ENCODE measurements at places on chromosomes 1 and 21.

DNA sequence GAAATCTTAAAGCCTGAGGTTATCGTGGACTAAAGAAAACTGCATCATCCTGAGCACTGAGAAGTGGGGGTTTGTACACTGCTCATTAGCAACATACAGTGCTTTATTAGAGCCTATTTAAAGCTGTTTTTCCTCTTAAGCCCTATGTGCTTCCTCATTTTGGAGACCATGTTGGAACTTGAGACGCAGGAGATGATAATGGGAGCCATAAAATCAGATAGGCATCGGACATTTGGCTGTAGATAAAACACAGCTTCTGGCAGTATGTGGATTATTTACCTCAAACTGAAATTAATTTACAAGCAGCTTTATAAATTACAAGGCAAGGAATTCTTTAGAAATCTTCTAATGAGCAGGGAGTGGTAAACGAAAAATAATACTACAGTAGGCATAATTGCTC, 147.7 kb upstream of the IVNS1ABP start:
- no peak for DNase-seq

GRCh38 chr1:247102381-247102780, 1.8 kb downstream of the ZNF669 start:
- no peak for DNase-seq

DNA sequence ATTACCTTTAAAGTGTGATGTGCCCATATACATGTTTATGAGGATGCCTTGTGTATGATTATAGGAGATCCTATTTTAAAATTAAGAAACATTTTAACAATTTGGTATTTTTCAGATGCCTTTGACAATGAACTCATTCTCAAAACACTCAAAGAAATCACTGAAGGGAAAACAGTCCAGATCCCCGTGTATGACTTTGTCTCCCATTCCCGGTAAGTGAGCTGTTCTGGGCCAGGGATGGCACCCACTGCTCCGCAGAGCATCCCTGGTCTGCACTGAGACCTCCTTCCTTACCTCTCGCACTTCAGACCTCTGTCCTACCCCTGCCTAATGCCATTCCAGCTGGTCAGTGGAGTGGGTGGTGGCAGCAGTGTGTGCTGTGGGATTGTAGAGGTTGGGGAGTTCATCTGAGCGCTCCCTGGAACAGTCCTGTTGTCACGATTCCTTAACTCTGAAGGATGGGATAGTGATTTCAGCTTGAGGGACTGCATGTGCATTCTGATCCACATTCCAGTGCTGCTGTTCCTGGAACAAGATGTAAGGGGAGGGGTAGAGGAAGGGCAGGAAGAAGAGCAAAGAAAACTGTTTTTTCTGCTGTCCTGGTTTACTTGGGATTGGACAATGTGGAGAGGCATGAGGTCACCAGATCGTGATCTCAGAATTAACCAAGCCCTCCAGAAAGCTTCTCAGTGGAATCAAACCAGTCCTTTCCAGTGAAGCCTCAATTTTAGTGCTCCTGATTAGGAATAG, 63.9 kb downstream of the UCK2 start:
- no peak for DNase-seq

DNA sequence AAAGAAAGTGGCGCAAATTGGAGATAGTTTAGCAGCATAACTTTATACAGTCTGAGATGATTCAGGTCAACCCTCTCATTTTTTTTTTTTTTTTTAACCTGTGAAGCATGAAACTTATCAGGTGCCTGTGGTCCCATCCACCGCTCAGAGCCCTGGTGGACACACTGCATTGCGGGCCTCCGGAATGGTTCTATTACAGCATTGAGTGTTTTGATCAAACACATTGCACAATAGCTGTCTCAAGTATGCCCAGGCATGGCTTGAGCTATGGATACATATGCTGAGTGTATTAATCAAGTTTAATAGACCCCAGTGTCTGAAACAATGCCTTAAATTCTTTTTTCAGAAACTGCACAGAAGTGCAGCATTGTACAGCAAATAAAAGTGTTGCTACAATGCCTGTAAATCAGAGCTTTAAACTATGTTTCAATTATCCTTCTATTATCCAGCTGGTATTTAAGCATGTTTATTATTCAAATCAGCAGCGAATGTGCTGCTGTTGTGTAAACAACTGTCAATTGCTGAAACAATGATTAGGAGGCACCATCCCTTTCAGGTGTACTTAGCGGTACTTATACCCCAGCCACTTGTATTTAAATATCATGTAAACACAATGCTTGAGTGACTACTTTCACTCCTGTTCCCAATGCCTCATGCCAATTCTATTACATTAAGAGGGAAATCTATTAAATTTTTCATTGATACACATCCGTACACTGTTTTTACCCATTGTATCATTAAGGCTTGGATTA, 456.6 kb downstream of the RPS6KC1 start:
- no peak for DNase-seq

DNA sequence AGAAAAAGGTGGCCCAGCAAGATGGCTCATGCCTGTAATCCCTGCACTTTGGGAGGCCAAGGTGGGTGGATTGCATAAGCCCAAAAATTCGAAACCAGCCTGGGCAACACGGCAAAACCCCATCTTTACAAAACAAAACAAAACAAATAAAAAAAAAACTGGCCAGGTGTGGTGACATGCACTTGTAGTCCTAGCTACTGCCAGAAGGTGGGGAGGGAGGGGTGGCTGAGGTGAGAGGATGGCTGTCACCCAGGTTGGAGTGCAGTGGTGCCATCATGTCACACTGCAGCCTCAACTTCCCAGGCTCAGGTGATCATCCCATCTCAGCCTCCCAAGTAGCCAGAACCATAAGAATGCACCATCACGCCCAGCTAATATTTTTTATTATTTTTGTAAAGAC, 22.8 kb downstream of the RERE start:
- DNase-seq = no peak

- DNase-seq = no peak
These were observed 133.1 kb downstream of the SMYD3 start for GRCh38 chr1:246373828-246374569.

DNA sequence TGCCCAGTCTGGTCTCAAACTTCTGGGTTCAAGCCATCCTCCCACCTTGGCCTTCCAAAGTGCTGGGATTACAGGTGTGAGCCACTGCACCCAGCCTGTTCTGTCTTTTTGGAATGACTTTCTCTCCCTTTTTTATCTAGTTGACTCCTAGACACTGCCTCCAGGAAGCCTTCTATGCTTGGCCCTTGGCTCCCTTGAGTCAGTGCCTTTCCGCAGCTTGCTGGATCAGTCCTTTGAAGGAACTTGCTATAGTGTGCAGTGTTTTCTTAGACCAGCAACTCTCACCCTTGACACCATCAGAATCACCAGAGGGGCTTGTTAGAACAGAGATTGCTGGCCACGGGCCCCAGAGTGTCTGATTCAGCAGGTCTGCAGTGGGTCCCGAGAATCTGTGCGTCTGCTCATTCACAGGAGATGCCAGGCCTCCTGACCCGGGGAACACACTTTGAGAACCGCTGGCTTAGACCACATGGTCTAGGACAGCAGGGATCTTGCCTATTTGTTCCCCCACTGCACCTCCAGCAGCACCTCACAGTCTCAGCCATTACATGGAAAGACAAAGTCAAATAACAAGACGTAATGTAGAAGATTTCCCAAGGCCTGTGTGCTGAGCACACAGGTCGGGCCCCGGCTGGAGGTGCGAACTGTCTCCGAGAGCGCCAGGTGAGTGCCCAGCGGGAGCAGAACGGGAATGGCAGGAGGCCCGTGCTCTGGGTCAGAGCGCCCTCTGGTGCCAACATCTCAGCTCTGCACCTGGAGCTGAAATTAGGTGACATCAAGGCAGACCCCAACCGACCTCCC, 27.4 kb upstream of the CTPS1 start:
- peak; percentile 74 for DNase-seq

- DNase-seq = no peak
These were observed 5.9 kb downstream of the ARHGEF10L start for GRCh38 chr1:17545356-17545755.

DNA sequence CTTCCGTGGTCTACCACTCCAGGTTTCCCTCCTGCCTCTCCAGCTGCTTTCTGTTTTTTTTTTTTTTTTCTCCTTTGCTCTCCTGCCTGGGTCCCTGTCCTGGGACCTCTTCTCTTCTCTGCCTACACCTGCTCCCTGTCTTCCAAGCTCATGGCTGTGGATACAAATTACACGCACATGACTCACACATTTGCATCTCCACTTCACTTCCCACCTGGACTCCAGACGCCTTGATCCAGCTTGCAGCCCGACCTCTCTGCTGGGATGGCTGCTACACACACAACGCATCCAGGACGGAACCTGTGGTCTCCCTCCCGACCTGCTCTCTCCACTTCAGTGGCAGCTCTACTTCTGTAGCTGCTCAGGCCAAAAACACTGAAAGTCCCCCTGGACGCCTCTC, 44.4 kb upstream of the B3GALT5 start:
- DNase-seq = no peak

GRCh38 chr1:213415691-213416380, 364.8 kb downstream of the RPS6KC1 start:
- DNase-seq = no peak

DNA sequence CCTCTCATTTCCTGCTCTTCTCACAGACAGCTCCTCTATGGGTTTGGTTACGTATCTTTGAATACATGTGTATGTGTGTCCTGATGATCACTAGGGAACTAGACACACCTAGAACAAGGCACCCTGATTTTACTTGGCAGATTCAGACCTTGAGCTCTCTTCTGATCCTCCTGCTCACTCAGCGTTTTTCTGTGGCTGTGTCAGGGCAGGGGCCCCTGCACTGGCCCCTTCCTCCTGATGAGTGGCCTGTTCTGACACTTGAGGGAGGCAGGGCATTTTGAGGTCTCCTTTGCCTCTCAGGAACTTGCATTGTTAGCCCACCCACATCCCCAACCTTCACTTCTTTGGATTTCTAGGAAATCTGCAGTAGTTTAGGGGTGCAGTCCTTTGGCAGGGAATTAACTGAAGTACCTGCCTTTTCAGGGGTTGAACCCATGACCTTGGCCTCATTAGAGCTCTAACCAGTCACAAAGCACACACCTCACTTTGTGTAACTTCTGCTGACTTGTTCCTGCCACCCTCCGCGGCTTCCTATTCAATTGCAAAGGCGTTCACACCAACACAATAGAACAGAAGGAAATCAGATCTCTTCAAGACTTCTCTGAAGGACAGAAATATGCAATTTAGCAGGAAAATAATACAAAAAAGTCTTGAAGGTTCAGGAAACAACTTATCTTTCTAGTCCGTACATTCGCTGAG, 8.8 kb downstream of the SMYD2 start:
- no peak for DNase-seq

DNA sequence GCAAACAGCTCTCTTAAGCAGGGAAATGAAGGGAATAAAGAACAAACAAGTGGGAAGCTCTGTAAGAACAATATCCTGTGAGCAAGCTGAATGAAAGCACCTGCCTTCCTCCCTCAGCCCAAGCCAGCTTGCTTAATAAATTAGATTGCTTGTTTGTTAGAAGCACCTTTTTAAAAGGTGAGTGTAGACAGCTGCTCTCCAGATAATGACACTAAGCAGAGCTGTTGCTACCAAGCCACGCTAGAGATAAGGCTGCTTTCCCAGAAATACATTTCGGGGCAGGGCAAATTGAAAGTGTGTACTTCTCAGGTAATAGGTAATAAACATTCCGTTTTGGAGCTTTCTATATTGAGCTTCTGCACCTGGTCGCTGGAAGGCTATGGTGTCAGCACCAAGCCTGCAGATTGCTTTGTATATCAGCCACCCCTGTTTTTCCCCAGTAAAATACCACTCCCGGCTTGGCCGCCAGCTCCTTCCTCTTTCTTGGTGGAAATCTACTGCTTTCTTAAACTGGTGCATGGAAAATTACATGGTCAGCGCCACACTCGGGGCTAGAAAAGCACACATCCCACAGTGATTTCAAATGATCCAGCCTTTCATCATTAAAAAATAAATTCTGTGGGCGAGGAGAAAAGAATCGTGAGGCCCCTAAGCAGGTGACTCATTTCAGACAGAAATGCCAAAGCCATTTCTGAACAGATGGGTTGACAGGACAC, 151.3 kb downstream of the ETS2 start:
- no peak for DNase-seq

DNA sequence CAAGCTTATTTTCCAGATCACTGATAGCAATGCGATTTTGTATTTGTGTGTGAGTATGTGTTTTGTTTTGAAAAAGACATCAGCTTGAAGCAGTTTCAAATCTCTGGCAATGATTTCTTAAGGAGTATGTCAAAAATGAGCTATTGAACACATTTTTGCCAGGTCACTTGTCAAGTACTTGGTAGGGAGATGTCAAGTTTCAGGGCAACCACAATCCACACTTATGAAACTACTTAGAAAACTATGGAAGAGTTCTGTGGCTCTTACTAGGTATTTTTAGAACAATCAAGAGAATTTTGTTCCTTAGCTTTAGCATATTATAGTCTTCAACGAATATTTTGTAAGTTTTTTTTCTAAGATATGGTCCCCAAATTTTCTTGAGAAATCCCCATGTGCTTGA, 318.8 kb upstream of the ZRANB2 start:
- DNase-seq = no peak

DNA sequence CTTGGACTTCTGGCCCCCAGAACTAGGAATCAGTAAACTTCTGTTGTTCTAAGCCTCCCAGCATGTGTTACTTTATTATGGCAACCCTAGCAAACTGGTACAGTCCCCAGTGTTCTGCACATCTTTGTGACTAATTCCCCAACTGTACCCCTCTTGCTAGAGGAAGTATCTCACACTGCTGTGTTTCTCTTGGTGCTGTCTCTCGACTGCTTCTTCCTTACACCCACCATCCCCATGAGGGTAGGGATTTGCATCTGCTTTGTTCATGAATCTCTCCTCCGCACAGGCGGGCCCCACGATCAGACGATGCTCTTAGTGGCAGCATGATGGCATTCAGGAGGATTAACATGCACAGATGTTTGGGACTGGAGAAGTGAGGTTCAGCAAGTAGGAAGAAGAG, 46.7 kb downstream of the CLIC6 start:
- DNase-seq = no peak

- DNase-seq = no peak
These were observed 27.1 kb downstream of the IPP start for GRCh38 chr1:45723248-45723930.

GRCh38 chr1:69502991-69503390, 64.7 kb upstream of the LRRC7 start:
- no peak for DNase-seq

DNA sequence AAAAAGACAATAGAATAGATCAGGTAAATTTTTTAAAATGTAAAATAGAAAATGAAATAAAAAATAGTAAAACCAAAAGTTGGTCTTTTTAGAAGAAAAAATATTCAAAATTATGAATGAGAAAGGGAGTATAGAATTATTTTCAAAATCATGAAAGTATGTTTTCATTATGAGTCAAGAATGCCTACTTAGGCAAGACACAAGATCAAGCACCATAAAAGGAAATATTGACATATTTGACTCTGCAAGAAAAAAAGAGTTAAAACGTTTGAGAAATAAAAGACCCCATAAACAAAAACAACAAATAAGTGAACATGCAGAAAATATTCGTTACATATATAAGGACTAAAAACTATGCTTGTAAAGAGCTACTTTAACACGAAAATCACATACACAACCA, 4.8 kb upstream of the COX20 start:
- no peak for DNase-seq

DNA sequence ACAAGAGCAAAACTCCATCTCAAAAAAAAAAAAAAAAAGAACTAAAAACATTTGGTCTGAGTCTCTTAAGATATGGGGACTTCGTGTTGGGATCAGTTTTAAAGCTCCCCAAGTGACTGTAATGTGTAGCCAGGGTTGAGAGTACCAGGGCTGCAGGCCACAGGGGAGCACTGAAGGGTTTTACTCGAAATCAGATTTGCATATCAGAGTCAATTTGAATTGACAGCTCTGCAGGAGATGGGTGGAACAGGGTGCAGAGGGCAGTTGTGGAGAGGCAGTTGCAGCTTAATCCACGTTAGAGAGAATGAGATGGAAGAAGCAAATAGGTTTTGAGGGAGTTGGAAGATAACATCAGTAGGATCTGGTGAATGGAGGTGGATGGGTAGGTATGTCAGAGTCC, 20.6 kb upstream of the ELOA start:
- DNase-seq = no peak
